ENCODE measurements at places on chromosomes 5 and 9. TPM values are rescaled to one million over a fixed set of nuclear protein-coding genes. Genes with fewer than 3 reads are reported as not detected.

DNA sequence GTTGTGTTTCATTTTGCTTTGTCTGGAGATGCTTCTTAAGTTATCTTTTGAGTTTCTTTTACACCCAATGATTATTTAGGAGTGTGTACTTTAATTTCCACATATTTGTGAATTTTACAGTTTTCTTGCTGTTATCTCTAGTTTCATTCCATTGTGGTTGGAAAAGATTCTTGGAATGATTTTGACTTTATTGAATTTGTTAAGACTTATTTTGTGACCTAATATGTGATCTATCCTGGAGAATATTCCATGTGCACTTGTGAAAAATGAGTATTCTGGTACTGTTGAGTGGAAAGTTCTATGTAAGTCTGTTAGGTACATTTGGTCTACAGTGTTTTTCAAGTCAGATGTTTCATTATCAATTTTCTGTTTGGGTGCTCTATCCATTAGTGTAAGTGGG is 24.4 kb upstream of the GRAMD2B start:
- no peak for DNase-seq

DNA sequence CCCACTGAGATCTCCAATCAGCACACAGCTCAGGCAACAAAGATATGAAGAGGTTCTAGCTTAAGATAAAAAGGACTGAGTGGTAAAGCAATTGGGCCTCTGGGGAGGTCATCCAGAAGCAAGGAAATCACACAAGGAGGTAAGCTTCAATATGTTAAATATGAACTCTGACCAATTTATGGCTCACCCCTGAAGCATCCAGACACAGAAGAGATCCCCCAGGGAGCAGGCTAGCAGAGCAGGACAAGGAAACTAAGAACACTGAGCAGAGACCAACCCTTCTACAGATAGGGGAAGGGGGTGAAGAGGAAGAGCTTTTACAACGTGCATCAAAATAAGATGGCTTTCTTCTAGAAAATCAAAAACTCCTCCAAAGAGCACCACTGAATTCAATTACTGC is 616.2 kb downstream of the DNAH5 start:
- no peak for DNase-seq

DNA sequence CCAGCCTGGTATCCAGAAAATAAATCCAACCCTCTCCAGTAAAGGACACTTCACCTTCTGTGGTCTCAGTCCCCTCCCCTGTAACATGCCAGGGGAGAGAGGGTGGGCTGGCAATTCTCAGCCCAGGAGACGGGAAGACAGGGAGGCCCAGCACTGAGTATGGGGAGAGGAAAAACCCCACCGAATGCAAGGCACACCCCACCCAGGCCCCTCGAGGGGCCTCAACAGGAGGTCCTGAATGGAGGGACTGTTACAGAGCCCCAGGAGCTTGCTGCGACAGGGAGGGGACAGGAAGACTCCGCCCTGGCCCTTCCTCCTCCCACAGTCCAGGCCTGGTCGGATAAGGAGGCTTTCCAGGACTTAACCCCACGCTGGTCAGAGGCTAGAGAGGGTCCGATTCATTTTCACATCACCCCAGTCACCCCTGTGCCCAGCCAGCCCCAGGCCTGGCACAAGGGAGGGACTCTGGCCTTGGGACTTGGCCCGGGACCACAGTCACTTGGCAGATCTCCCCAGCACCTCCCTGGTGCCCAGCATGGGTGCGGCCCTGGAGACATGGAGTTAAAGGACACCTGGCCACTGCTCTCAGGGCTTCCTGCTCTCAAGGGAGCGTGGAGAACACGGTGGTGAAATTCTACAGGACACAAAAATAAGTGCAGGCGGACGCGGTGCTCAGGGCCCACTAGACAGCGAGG is 44.9 kb upstream of the STXBP1 start:
- DNase-seq = peak; percentile 85

- peak; percentile 14 for DNase-seq
Measured at GRCh38 chr5:145856285-145856818, 16.5 kb downstream of the GRXCR2 start.

- DNase-seq = no peak
Measured at GRCh38 chr9:14868772-14869583, 41.2 kb downstream of the FREM1 start.

- no peak for DNase-seq
Measured at GRCh38 chr9:92607088-92607487, 62.8 kb downstream of the IPPK start.

DNA sequence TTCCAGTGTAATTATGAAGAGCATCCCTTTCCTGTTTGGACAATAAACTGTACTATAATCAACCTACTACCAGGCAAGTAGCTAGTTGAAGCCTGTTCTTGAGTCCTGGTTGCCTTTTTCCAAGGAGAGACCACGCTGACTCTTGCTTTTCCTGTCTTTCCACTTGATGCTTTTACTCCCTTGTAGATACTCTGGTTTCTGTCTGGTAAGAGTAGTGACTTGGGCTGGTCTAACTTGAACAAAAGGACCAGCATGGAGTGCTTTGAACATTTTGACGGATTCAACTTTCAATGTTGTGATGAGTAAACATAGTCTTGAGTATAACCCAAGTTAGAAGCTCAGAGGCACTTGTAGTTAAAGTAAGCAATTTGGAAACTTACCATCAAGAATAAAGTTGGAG is 464.3 kb downstream of the GADD45G start:
- no peak for DNase-seq

DNA sequence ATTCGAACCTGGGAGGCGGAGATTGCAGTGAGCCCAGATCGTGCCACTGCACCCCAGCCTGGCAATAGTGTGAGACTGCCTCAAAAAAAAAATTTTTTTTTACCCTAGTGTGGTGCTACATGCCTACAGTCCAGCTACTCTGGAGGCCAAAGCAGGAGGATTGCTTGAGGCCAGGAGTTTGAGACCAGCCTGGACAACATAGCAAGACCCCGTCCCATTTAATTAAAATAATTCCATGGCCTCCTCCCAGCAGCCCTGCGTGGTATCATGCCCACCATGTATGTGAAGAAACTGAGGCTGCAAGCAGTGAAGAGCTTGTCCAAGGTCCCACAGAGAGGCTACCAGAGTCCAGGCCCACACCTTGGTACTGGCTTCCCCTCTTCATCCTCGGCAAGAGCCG is 19.4 kb upstream of the PHYHD1 start:
- DNase-seq = no peak

GRCh38 chr9:111236332-111236731 is 93.7 kb downstream of the OR2K2 start:
- DNase-seq = no peak

GRCh38 chr5:83253720-83254119 is 176.4 kb downstream of the XRCC4 start:
- DNase-seq = no peak

- DNase-seq = peak; percentile 37
Measured at GRCh38 chr9:116355153-116355921, 201.7 kb downstream of the PAPPA start.

- no peak for DNase-seq
Measured at GRCh38 chr5:10352430-10353240, 860 bp upstream of the MARCHF6 start.

GRCh38 chr5:177598477-177598876 is 1.5 kb upstream of the B4GALT7 start:
- no peak for DNase-seq

GRCh38 chr5:1409381-1410110 is 35.7 kb downstream of the SLC6A3 start:
- DNase-seq = no peak

DNA sequence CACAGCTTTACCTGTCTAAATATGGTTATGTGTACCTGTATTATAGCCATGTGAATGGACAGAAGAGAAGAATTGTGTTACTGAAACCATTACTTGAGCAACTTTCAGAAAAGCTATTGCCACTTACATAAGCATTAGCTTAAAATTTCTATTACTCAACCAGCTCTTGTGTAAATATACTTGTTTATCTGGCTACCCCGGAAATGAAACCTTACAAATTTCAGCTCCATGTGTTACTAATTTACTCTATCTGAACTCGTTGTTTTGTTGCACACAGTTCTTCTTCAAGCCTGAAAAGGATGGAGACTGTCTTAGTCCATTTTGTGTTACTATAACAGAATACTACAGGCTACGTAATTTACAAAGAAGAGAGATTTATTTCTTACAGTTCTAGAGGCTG is 22.5 kb upstream of the ADAMTSL1 start:
- DNase-seq = no peak

- DNase-seq = no peak
Measured at GRCh38 chr9:24552526-24553182, 7.0 kb upstream of the IZUMO3 start.

DNA sequence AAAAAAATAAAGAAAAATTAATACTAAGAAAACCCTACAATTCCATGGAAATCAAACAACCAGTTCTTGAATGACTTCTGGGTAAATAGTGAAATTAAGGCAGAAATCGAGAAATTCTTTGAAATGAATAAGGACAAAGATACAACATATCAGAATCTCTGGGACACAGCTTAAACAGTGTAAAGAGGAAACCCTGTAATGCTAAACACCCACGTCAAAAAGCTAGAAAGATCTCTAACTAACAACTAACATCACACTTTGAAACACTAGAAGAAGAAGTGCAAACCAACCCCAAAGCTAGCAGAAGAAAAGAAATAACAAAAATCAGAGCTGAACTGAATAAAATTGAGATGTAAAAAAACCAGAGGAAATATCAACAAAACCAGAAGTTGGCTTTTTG is 114.6 kb upstream of the CD180 start:
- DNase-seq = no peak

- DNase-seq = no peak
Measured at GRCh38 chr9:22813529-22813928, 366.9 kb downstream of the DMRTA1 start.

KIF20A gene
- not detected for total RNA-seq

KIF4B gene
- total RNA-seq = not detected

GABRA6 gene
- total RNA-seq = not detected

PCDHGA3 gene
- total RNA-seq = 11.2 TPM

ZFP2 gene
- total RNA-seq = 1.8 TPM

ATP10B gene
- 1.3 TPM for total RNA-seq

CATSPER3 gene
- 0.52 TPM for total RNA-seq

UBLCP1 gene
- 16.2 TPM for total RNA-seq

SYNPO gene
- total RNA-seq = 40.9 TPM

ACTBL2 gene
- total RNA-seq = not detected

SPATA31A7 gene
- total RNA-seq = not detected

KCNN2 gene
- 4.6 TPM for total RNA-seq

WNK2 gene
- 173 TPM for total RNA-seq
